ENCODE measurements at places on chromosomes 5 and 9.
A peak's percentile ranks its signal among the peaks of the same experiment; 100 is the strongest.

GRCh38 chr5:37831821-37832534, 7.9 kb downstream of the GDNF start:
- DNase-seq: no peak

GRCh38 chr5:177233206-177233605, 70.3 kb downstream of the RAB24 start:
- no peak for DNase-seq

DNA sequence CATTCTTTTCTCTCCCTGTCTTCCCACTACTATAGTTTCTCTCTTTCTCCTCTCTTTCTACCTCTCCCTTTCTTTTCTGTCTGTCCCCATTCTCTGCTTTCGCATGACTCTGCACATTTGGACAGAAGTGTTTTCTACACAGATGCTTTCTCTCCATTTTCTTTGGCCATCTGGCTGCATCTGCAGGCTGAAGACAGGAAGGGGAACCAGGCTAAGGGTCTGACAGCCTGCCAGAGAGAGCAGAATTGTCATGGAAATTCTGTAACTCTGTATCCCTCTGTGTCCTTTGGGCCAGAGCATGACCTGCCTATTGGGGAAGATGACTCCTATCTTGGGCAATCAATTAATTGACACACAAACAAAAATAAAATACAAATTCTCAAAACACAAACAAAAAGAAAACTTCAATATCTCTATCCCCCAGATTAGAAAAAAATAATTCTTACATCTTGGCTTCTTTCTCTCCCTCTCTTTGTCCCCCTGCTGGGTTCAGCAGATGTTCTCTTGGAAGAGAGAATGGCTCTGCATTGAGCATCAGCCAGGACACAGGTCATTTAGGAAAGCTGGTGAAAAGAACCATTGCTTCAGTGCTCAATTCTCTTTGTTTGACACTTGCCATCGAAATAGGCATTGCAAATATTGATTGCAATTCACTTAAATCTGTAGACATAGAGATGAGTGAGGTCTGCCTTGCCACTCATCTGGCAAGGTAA, 415.9 kb upstream of the KLF4 start:
- no peak for DNase-seq

DNA sequence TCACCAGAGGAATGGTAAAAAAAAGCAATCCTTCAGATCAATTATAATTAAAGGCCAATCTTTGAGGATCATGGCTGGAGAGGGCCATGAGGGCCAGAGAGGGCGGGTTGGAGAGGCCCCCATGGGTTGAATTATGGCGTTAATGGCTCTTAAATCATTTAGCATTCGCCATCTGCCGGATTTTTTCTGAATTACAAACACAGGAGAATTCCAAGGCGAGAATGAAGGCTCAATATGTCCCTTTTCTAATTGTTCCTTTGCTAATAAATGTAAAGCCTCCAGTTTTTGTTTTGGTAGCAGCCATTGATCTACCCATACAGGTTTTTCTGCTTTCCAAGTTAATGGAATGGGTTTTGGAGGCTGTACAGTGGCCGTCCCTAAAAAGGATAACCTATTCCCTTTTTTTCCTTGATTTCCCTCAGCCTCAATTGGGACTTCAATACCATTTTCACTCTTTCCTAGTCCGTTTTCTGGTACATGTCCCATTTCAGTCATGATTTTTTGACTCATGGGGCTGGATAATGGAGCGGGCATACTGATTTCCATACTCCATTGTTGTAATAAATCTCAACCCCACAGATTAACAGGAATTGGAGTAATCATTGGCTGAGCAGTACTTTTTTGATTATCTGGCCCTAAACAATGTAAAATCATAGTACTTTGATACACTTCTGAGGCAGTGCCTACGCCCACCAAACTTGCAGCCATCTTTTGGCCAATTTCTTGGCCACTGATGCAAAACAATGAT, 6.7 kb upstream of the TMEM141 start:
- DNase-seq: peak; percentile 46

DNA sequence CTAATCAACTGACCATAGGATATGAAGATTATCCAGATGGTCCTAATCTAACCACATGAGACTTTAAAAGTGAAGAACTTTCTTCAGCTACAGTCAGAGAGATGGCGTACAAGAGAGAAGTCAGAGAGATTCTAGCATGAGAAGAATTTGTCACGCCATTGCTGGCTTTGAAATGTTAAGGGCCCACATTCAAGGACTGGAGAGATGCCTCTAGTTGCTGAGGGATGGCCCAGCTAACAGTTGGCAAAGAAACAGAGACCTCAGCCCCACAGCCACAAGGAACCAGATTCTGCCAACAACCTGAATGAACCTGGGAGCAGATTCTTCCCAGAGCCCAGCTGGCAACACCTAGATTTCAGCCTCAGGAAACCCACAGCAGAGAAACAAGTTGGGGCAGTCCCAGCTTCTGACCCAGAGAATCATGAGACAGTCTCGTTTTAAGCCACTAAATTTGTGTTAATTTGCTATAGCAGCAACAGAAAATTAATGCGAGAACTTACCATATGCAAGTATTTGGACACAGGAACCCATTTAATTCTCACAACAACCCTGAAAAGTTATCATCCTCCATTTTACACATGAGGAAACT, 132.0 kb downstream of the MLLT3 start:
- DNase-seq: no peak

- DNase-seq: no peak
These were observed 17.6 kb downstream of the NSUN2 start for GRCh38 chr5:6615034-6615815.

DNA sequence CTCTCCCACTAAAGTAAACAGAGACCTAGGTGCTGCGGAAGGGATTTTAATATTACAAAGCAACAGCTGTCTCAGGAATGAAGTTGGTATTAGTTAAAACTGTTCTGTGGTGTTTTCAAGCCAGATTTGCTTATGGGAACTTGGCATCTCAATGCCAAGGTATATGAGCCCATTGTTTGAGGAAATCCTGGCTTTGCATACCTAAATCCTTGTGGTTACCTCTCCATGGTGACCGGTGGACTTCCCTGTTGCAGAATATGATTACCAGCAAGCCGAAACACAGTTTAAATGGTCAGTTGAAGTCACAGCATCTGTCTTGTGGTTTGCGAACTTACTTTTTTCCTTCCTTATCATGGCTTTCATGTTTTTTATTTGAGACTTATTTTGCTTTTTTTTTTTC, 62.3 kb upstream of the TXNDC8 start:
- DNase-seq: no peak
